Cardiac muscle cell (in vitro differentiated cells and primary cell): ENCODE measurements at places on chromosomes 4 and X. TPM values are rescaled to one million over a fixed set of nuclear protein-coding genes. Genes with fewer than 3 reads are reported as not detected.

XPNPEP2 gene
- polyA plus RNA-seq: not detected in 2 replicates

H2BW2 gene
- polyA plus RNA-seq: not detected in 2 replicates

NELFA gene
- polyA plus RNA-seq: 54.4 and 69.0 TPM in 2 replicates

GPR173 gene
- 3.6 and 3.8 TPM in 2 replicates for polyA plus RNA-seq

GAGE2A gene
- polyA plus RNA-seq: not detected in 2 replicates

GPRASP1 gene
- 4.2 and 9.3 TPM in 2 replicates for polyA plus RNA-seq

LRIT3 gene
- polyA plus RNA-seq: 0.12 TPM in 1 of 2 replicates, not detected in the other

FATE1 gene
- not detected in 2 replicates for polyA plus RNA-seq

PARM1 gene
- polyA plus RNA-seq: 8.1 and 10.9 TPM in 2 replicates

IGSF1 gene
- 6.5 and 7.5 TPM in 2 replicates for polyA plus RNA-seq

MTTP gene
- 2.0 and 2.1 TPM in 2 replicates for polyA plus RNA-seq

MYOZ2 gene
- polyA plus RNA-seq: 45.1 and 54.0 TPM in 2 replicates

NOX1 gene
- polyA plus RNA-seq: 6.4 and 6.7 TPM in 2 replicates

TRIML1 gene
- not detected in 2 replicates for polyA plus RNA-seq

ANOS1 gene
- 10.4 and 17.6 TPM in 2 replicates for polyA plus RNA-seq
